HL-60 (cell line): ENCODE measurements at places on chromosomes 3 and 15.

- DNase-seq = no peak
Measured at GRCh38 chr3:51813539-51813938, 34.5 kb upstream of the IQCF6 start.

DNA sequence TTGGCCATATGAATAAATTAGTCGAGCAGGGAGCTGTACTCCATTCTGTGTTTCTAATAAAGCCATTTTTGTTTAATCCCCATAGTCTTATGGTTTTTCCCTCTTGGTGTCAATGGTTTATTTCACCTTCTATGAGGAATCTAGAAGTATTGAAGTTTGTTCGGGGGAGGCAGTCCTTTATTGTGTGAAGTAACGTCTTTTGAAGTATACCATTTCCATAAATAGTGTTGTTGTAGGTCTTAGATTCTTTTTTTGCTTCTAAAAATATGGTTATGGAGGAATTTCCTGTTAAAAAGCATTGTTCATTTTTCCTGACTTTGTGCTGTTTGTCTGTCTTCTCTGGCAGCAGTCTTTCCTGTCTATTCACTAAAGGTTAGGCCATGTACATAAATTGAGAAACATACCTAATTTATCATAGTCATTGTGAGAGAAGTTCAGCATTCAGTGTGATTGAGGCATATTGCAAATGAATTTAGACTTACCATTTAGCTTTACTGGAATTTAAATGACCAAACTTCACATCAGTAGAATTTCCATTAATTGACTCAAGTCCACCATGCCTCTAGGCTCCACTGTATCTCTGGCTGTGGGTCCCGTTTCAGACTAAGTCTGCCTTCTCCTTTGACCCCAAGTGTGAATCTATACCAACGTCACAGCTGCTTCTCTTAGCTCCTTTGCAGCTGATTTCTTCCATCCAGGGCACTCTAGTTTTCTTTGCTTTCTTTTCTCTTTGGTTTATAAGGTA is 37.3 kb downstream of the YEATS2 start:
- DNase-seq = no peak

- DNase-seq = no peak
Measured at GRCh38 chr15:77998592-77998991, 78.9 kb downstream of the TBC1D2B start.

- no peak for DNase-seq
Measured at GRCh38 chr3:115436767-115437301, 186.5 kb upstream of the GAP43 start.
